ENCODE measurements at places on chromosomes 4 and X. TPM values are rescaled to one million over a fixed set of nuclear protein-coding genes. Genes with fewer than 3 reads are reported as not detected.

GRCh38 chr4:126853715-126854114, 779.0 kb upstream of the INTU start:
- DNase-seq = no peak

DNA sequence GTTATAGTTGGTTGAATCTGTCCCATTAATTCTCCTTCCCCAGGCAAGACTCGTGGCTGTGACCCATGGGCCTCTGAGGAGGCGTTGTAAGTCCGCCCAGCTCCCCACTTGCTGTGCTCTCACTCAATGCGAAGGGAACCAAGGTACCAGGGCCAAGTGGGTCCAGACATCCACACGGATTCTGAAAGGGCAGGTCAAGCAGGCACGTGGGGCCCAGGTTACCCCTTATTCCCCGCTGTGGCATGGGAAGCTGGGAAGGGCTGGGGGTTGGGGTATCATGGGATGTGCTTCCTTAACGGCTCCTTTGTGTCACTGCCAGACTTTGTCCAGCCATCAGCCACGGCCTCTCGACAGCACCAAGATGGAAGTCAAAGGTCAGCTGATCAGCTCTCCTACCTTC, 3.1 kb downstream of the CCDC120 start:
- DNase-seq = no peak

DNA sequence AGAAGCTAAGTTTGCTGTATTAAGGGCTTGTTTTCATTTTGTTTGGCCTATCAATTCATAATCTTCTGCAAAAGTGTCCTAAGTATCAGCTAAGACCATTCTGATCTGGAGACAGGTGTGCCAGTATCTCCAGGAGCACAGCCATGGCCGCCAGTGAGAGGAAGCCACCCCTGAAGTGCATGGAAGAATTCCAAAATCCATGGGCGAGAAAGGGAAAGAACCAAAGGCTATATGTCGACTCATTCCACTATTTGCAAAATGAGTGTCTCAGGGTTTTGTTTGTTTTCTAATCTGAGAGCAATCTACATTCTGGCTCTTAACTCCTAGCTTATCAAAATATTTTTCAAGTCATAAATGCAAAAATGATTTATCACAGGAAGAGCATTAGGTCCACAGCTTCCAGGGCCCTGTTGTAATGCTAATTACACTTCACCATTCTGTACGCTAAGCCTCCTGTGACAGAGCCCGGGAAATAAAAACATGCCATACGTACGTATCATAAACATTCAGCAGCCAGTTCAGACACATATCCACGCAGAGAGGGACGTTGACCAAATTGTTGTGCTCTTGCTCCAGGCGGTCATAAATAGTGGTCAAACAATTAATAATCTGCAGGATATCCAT, 137.3 kb upstream of the FTHL17 start:
- peak; percentile 55 for DNase-seq

Gene ADAMTS3
- total RNA-seq = not detected

Gene P2RY8
- total RNA-seq = not detected

Gene ZNF827
- 4.4 TPM for total RNA-seq

Gene MAGEA12
- not detected for total RNA-seq

GRCh38 chr4:36712013-36712412, 430.6 kb downstream of the DTHD1 start:
- no peak for DNase-seq

- no peak for DNase-seq
Measured at GRCh38 chr4:61727286-61727685, 527.2 kb downstream of the ADGRL3 start.

- DNase-seq = no peak
Measured at GRCh38 chr4:56139241-56139827, 190.6 kb downstream of the CEP135 start.

DNA sequence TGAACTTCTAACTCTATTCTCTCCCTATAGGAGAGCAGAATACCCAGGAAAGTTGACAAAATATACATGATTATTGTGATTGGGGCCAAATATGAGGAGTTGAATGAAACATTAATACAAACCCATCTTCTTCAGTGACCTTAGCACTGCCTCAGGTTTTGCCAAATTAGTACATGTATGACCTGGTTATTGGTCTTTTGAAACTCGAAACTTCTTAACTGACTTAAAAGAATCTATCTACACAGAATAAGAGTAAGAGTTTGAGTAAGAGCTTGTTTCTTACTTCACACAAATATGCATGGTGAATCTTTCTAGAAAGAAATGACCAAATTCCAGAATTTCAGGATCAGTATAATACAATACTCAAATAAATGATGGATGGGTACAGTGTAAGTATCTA, 213.0 kb upstream of the GK2 start:
- no peak for DNase-seq

GRCh38 chr4:157739242-157739641, 433.6 kb downstream of the GASK1B start:
- no peak for DNase-seq

DNA sequence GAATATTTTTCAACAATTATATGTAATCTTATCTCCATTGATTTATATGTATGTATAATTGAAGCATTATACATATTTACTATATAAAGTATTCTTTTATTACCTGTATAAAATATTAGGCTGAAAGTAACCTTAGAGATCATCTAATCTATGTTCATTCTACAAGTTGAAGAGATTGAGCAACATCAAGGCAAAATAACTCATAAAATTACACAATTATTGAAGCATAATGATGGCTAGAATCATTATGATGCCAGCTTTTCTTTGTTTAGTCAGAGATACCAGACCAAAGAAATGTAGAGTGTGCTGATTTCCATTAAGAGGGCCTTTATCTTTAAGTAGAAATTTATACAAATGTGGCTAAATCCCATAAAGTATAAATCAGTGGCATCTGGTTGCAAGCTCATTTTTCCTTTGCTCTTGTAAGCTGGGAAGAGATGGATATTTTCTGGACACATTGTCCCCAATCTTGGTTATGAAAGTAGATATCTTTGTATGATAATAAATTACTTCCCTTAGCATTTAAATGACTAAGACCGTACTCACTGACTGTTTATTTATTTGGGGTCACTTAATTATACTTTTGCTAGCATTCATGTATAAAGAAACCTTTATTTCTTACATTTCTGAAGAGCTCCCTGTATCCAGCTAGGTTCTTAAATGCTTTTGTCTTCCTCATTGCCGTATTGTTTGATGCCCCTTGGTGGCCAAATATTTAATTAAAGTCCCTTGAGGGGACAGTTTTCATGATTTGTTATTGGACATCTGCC, 339.8 kb downstream of the PCDH7 start:
- DNase-seq = no peak

GRCh38 chrX:36334572-36334971, 415.0 kb downstream of the CFAP47 start:
- DNase-seq = no peak

GRCh38 chr4:25873632-25874129, 10.9 kb upstream of the SEL1L3 start:
- no peak for DNase-seq

DNA sequence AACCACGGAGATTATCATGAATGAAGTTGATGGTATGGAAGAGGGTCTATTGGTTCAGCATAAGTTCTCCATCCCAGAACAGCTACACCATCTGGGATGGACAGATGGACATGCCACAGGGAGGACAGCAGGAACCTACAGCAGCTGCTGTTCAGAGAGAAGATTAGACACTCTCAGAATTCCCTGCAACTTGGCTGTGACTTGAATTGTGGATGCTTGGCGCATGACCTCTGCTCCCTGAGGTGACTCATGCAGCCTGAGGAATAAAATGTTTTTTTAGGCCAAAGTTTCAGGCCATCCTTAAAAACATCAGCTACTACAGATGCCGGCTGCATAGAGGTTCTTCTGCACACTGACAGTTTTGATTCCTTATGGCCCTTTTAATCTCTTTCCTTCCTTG, 97.3 kb downstream of the RS1 start:
- no peak for DNase-seq

GRCh38 chrX:135498236-135498635, 22.2 kb upstream of the INTS6L start:
- no peak for DNase-seq

DNA sequence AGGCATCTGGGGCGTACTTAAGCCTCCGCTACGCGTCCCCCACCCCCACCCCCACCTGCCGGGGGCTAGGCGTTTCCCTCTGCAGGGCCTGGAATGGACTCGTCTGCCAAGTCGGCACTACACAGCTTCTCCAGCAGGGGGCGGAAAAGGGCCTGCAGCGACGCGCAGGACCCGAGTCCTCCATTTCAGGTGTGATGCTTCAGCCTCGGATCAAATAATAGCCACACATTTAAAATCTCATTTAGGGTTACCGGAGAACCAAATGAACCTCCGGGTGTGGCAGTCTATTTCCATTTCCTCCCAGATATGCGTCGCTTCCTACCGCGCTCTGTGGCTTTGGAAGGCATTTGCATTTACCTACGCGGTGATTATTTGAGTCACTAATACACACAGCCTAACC, 2.9 kb downstream of the PAK3 start:
- peak; percentile 32 for DNase-seq
